Tibial nerve (tissue), 4 donors: ENCODE measurements at places on chromosomes 2 and 18.

DNA sequence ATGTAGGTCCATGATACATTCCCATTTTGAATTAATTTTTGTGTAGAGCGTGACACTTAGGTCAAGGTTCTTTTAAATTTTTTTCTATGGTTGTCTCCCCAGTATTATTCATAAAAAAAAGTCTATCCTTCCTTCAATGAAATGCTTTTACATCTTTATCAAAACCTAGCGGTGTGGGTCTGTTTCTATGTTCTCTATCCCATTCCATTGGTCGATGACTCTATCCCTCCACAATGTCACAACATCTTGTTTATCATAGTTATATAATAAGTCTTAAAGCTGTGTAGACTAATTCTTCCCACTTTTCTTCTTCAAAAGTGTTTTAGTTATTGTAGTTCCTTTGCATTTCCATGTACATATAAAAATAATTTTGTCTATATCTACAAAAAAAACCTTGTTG lies 47.2 kb upstream of the GPR17 start:
- no peak for DNase-seq

DNA sequence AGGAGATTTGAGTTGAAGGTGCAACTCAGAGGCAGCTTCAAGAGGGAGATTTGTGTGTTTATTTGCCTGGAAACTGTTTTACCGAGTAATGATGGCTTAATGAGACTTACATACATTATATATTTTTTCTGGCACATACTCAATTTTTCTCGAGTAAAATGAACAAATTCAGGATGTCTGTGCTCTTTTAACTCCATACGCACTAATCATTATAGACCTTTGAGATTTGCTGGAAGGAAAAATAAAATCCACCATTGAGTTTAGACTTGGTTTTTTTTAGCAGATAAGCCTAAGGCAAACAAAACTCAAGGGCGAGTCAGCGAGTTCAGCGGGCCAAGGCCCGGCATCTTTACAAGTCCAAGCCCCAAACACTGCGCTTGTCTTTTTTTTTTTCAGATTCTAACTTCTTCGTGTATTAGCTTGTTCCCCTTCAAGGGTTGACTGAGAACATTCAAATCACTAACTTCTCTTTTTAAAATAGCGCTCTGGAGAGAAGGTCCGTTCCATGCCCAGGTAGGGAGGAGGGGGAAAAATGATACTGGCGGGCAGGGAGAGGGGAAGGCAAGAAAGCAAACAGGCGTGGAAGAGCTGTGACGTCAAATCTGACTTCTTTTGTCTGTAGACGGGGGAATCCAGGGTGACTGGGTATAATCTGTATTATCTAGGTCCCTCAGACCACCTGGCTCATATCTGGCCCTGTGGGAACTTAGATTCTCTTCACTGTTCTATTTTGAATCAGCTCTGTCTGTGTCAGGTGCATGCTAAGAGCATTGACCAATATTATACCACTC lies 72.7 kb upstream of the MAP3K20 start:
- no peak for DNase-seq

GRCh38 chr2:216257089-216257488 lies 115.2 kb downstream of the MARCHF4 start:
- DNase-seq, result no peak

- no peak for DNase-seq
Observed at GRCh38 chr2:222203041-222203440, 95.8 kb downstream of the PAX3 start.

GRCh38 chr2:204335451-204336058 lies 209.7 kb upstream of the PARD3B start:
- DNase-seq, result no peak

GRCh38 chr2:158650646-158651357 lies 144.3 kb upstream of the DAPL1 start:
- no peak for DNase-seq
